GM12891 (cell line): ENCODE measurements at places on chromosomes 11 and 22.

DNA sequence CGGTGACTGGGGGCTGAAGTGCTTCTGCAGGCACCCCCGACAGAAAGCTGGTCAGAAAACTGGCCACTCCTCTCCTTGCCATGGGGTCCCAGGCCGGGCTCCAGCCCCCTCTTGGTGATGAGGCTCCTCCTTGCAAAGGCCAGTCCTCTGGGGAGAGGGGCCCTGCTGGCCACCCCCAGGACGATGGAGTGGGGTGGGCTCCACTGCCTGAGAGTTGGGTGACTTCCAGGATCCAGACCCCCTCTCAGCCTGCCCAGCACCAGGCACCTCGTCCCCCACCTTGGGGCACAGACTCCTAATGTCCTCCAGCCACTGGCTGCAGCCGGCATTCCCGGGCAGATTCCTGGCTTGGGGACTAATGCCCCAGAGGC, 441 bp upstream of the RPS6KA4 start:
- DNase-seq = no peak

DNA sequence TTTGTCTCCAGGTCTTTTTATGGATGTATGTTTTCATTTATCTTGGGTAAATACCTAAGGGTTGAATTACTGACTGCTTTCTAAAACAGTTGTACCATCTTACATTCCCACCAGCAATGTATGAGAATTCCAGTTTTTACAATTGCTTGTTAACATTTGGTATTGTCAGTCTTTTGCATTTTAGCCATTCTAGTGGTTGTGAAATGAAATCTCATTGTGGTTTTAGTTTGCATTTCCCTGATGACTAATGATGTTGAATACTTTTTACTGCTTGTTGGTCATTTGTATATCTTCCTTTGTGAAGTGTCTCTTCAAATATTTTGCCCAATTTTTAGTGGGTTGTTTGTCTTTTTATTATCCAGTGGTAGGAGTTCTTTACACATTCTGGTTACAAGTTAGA, 92.8 kb downstream of the ARFGAP2 start:
- DNase-seq = no peak

DNA sequence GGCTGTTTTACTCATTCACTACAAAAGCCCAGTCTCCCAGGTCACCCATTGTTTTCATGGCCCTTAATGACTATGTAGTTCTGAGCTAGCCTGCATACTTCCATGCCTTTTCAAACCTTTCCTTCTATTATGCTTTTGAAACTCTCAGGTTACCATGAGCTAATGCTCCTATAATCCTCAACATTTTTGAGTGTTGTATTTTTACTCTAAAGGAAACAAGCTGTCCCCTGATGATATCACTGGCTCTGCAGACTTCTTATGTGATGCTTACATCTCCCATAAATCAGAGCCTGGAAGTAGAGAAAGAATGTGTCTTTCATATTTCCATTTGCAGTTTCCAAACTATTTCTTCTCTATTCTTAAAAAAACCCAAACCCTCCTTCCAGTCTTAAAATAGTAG, 159.0 kb upstream of the RAG2 start:
- no peak for DNase-seq

GRCh38 chr11:123034597-123034996, 27.3 kb downstream of the HSPA8 start:
- no peak for DNase-seq

- no peak for DNase-seq
Measured at GRCh38 chr11:100801225-100801999, 114.3 kb downstream of the ARHGAP42 start.

- no peak for DNase-seq
Measured at GRCh38 chr22:22745225-22746060, 101.0 kb downstream of the GGTLC2 start.

DNA sequence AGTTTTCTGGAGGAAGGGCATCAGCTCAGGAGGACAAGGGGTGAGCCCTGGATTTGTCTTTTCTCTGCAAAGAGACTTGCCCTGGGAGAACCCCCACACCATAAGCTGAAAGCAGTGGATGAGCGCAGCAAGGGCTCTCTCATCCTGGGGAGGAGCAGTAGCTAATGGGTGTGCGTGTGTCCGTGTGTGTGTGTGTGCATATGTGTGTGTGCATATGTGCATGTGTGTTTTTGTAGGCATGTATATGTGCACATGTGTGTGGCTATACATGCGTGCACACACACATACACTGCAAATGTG, 45.3 kb downstream of the SMIM38 start:
- DNase-seq = no peak

- DNase-seq = no peak
Measured at GRCh38 chr11:47340980-47341775, 11.3 kb downstream of the MYBPC3 start.

DNA sequence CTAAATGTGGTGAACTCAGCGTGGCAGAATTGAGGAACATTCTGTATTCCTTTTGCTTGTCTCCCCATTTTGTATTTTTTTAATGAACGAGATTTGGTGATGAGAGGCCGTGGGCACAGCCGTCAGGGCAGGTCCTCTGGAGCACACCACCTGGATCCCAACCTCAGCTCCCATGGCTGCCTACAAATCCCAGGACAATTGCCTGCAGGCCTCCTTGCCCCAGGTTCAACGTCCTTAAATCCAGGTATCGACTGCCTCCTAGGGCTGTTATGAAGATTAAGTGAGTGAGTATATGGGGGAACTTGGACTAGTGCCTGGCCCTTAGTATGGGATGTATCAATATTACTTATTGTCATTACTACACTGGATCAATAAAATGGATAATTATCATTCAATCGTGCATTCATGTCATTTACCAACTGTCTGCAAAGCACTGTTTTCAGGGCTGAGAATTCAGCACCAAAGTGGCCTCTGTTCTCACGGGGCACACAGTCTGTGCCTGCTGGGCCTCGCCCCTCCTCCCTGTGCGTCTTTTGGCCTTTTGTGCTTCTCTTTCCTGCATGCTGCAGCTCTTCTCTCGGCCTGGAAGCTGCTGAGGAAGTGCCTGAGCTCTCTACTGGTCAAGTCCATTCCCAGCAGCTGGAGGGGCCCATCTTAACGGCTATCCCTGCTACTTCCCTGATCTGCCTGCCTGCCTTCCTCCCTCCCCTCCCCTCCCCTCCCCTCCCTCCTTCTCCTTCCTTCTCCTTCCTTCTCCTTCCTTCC, 1343.7 kb downstream of the BRD1 start:
- DNase-seq = no peak

GRCh38 chr22:26847046-26847445, 189.7 kb downstream of the MIAT start:
- DNase-seq = no peak

GRCh38 chr11:67583247-67584204, at the start of gene GSTP1:
Gene GSTP1 (plus strand): TSS chr11:67583812. CDS start chr11:67583844, 32 bp downstream.
- DNase-seq = peak; percentile 76

- no peak for DNase-seq
Measured at GRCh38 chr22:48899523-48900326, 927.9 kb downstream of the BRD1 start.

- no peak for DNase-seq
Measured at GRCh38 chr11:115965767-115966504, 461.7 kb upstream of the CADM1 start.

DNA sequence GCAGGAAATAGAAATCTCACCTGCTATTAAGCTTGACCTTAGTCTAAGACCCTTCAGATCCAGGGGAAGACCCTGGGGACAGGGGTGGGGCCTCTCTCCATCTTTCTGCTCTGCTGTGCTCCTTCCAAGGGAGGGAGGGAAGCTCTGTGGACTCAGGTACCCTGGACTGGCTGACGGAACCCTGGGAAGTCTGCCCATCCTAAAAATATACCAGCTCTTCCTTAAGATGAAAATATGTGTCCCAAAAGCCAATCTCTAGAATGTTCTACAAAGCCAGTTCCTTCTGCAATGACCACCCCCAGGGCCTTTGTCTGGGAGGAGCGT, 73.7 kb downstream of the RTL6 start:
- no peak for DNase-seq

DNA sequence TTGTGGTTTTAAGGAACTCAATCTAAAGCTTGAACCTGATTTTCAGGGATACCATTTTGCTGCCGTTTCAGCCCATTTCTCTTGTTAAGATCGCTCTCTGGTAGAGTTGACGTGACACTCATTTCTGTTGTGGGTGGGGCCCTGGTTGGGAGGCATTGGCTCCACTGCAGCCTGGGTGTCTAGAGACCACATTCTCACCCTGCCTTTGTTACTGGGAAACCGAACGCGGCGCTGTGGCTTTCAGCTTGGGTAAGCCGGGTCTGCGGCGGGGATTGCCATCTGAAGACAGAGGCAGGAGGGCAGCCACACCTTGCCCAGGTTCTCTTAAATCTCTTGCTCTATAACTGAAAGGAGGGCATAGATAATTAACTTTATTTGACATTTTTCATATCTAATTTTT, 3.2 kb downstream of the EHF start:
- DNase-seq = no peak

DNA sequence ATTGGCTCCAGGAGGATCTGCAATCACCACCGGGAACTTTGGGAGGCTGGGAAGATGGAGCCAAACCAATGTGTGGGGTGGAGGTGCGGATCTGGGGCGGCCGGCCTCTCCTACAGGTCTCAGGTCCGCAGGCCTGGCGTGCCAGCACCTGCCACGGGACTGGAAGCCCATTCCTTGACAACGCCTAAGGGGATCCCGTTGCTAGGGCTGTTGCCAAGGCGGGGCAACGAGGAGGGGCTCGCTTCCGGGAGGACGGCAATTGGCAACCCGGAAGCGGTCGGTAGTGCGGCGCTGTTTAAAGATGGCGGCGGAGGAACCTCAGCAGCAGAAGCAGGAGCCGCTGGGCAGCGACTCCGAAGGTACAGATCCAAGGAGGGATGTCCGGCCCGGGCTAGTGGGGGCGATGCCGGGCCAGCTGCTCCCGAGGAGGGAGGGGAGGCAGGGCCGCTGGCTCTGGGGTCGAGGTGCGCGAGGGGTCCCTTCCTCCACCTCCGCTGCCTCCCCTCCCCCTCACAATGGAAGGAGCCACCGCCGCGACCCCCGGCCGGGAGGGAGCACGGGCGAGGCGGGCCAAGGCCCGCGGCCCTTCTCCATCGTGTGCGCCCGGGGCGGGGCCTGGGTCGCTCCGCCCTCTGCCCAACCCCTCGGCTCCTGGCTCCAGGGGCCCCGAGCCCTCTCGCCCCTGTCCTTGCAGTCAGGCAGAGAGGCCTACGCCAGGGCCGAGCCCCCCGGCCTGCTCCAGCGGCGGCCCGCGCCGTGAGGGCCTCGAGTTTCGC, at the start of gene OTUB1:
Gene OTUB1, plus strand, starts transcription at position 283 of the 776 bp plus-strand sequence. Its CDS starts 19 bp downstream, at position 302.
- peak; percentile 98 for DNase-seq
